ENCODE measurements at places on chromosomes 12 and 14.

- no peak for DNase-seq
Measured at GRCh38 chr12:113088037-113088436, 31.5 kb downstream of the DTX1 start.

GRCh38 chr14:81273521-81273920 is 52.8 kb upstream of the GTF2A1 start:
- no peak for DNase-seq

DNA sequence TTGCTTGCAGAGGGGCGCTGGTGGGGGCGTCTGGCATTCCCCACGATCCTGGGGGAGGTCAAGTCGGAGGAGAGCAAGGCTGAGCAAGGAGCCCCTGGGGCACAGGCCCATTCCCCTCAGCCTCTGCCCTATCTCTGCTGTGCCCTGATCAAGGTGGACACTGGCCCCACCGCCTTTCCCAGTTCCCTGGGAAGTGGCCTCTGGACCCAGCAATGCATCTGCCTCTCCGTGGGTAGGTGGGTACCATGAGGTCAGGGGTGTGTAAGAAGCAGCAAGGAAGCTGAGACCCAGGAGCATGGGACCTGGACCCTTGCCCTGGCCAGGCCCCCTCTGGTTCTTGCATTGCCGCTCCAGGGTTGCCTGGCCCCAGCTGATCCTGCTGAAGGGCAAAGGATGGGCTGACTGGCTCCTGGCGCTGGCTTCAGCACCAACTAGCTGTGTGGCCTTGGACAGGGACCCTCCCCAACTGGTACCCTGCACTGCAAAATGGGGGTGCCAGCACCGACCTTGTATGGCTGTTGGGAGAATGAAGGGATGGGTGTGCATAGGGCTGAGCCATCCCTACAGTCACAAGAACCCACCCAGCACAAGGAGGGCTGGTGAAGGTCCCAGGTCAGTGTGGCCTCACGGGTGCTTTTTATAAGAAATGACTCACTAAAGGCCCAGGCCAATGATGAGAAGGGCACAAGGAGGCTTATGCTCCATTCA is 19.6 kb downstream of the SLC25A29 start:
- DNase-seq = no peak

- DNase-seq = no peak
Measured at GRCh38 chr12:54377797-54378515, 6.6 kb downstream of the ZNF385A start.

DNA sequence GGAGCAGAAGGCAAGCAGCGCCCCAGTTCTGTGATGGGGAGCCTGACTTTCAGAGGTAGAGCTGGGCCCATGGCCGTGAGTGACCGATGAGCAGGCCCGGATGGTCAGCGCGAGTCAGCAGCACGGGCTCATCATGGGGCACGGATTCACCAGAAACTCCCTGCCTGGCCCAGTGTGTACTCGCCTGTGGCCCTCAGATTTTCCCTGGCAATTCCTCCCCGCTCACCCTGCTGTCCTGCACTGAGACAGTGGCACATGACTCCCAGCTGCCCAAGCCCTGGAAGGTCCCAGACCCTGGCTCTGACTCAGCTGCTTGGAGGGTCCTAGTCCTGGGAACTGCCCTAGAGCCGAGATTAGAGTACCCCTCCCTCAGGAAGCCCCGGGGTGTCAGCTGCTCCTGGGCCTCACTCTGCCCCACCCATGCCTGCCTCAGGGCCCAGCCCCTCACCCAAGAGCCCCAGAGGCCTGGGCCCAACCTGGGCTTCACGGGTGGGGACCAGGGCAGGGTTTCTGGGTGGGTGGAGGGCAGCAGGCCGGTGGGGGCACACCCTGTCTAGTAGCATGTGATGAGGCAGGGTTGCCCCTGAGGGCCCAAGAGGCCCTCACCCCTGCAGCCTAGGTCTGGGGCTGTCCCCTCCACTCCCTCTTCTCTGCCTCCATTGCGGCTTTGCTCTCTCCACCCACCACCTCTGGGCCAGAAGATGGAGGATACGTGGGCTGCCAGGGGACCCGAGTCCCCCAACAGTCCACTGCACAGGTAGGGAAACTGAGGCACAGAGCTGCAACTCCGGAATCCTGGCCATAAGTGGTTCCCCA is 8.4 kb downstream of the TRMT61A start:
- DNase-seq = no peak

DNA sequence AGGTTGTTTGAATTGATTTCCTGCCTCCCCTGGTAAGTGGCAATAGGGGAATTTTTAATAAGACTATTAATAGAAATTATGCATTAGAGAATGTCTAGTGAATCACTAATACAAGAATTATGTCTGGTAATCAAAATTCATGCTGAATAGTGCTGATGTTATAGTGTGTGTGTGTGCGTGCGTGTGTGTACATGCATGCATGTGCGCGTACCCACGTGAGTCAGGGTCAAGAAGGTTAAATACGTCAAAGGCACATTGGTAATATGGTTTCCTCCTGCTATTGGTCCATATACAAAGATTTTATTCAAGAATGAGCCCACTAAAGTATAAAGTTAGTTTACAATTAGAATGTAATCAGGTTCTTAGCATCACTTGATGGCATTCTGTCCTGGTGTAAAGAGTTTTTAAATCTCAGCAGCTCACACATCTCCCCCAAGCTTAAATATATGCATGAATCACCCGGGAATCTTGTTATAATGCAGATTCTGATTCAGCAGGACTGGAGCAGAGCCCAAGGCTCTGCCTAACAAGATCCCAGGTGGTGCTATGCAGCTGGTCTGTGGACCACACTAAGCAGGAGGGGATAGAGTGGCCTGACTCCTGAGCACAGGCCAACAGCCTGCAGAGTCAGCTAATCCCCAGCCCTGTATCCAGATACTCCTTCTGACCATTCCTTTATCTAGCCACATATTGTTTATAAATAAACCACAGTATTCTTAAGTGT is 43.9 kb downstream of the TTC9 start:
- no peak for DNase-seq

- no peak for DNase-seq
Measured at GRCh38 chr12:86050010-86050409, 175.9 kb downstream of the NTS start.

- DNase-seq = no peak
Measured at GRCh38 chr14:98185036-98185435, 1087.0 kb downstream of the BCL11B start.

DNA sequence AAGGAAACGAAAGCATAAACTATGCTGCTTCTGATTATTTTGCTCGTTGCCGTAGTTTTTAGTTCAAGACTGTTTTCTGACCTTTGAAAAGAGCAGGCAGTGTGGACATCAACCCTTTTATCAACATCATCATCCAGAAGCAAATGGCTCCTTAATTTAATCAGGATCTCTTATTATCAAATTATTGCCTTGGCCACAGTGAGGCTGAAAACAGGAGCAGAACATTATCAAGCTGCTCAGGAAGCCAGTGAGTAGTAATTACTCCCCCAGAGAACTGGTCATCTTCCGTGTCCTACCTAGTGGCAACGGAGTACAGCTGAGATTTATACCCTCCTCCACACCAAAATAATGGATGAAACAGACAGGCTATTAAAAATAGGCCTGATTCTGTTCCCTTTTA is 2.2 kb upstream of the DIABLO start:
- DNase-seq = no peak

DNA sequence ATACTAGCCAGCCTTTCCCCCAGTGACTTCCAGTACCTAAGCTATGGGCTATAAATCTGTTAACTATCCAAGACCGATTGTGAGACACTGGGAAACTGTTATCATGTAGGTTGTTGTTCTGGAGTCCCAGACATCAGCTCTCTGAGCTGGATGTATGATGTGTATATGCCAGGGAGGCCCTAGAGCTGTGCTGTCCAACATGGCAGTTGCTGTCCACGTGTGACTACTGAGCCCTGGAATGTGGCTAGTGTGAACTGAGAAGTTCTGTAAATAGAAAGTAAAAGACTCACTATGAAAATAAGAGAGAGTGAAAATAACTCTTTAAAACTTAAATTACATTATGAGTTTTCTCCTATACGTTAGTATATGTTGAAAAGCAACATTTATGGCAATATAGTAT is 755.8 kb upstream of the FBXO33 start:
- DNase-seq = no peak

DNA sequence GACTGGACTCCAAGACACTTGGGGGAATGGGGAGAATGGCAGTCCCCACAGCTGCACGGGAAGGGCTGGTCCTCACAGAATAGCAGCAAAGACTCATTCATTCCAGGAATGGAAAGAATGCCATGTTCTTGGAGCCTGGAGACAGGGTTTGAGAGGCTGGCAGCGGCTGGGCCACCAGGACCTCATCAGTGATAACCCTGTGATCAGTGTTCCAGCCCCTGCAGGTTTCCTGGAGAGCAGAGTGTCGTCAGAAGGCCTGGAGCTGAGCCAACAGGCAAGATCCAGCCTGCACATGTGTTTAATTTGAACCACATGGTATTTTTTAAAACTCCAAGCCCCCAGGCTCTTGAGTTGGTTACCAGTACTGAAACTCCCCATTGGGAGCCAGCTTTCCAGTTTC is 11.3 kb downstream of the BDKRB1 start:
- no peak for DNase-seq

GRCh38 chr12:129815846-129816245 is 88.0 kb downstream of the TMEM132D start:
- no peak for DNase-seq

DNA sequence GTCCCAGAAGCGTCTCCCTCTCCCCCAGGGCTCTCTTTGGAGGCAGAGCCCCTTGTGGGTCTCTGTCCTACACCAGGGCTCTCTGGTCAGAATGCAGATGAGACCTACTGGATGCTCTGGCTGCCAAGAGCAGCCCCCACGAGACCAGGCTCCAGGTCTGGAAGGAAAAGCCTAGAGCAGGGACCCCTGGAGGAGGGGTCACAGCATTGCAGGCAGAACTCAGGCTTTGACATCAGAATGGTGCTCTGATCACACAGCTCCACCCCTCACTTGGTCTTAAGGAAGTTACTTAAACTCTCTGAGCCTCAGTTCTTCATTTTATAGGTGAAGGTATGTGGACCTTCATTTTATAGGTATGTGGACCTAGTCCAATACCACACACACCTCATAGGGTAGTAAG is 83.1 kb downstream of the ARL6IP4 start:
- DNase-seq = no peak

DNA sequence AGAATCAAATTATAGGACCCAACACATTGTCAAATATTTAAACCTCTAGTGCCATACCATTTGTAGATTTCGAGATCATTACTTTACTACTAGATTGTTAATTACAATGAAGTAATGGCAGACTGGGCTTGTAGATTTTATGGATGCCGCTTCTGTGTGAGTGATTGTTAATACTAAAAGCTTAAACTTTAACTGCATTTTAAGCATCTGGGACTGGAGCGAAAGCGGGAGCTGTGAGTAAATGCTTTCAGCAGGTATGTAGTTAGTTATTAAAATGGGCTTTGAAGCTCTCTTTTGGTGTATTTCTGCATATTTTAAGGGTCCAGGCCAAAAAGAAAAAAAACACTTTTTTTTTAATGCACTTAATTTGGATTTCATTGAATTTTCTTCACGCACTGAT is 519.3 kb downstream of the MED13L start:
- no peak for DNase-seq

- DNase-seq = no peak
Measured at GRCh38 chr12:49956663-49957569, 4.8 kb upstream of the AQP5 start.

DNA sequence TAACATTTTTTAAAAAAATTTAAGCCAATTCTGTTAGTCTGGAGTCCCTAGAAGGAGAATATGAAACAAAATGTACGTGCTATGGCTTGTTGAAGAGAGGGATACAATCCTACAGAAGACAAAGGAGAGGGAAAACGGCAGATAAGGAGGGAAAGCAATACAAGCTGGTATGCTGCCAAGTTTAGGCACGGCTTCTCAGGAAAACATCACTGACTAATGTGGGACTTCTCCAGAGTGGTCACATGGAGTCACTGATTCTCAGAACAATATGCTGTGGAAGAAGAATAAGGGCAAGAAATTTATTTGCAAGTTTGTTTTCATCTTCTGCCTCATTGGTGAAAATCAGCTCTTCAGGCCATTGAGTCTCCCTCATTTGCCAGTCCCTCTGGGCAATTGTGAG is 22.9 kb upstream of the NR1H4 start:
- DNase-seq = no peak

GRCh38 chr14:64873506-64874219 is 6.0 kb downstream of the SPTB start:
- no peak for DNase-seq

- no peak for DNase-seq
Measured at GRCh38 chr14:91144425-91145145, 30.7 kb downstream of the DGLUCY start.

DNA sequence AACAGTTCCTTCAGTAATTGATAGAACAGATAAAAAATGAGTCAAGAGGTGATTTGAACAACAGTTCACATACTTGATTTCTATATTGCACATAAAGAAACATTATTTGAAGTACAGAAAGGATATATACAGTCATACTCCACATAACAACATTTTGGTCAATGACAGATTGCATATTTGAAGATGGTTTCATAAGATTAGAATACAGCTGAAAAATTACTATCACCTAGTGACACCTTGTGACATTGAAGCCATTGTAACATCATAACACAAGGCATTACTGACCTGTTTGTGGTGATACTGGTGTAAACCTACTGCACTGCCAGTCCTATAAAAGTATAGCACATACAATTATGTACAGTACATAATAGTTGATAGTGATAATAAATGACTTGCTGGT is 43.1 kb upstream of the ABCC9 start:
- DNase-seq = no peak

- no peak for DNase-seq
Measured at GRCh38 chr12:25301798-25302197, 51.1 kb upstream of the KRAS start.

DNA sequence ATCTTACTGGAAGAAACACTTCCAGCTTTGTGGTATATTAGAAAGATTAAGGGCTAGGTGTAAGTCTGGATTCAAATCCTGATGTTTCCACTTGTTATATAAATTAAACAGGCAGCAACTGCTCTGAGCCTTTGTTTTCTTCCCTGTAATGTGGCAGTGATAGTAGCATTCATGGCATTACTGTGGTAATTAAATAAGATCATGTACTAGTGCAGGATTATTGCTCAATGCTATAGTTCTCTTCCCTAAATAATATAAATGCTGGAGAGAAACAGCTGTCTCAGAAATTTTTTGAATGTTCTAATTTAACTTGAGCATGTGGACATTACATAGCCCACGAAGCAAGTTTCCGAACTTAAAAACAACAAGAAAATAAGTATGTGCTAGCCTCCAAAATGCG is 5.4 kb downstream of the TMEM117 start:
- DNase-seq = no peak

DNA sequence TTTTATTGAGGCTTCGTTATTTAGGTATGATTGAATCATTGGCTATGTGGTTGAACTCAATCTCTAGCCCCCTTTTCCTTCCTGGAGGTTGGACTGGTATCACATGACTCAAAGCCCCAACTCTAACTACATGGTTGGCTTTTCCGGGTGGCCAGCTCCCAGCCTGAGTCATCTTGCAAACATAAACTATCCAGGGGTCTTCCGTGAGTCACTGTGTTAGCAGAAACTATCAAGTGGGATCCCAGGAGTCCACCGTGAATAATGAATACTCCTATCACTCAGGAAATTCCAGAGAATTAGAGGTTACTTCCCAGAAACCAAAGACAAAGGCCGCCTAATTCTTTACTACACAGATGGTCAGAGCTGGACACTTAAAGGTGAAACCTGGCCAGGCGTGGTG is 19.7 kb upstream of the PLEKHD1 start:
- no peak for DNase-seq
